ENCODE measurements at places on chromosomes 1 and 21.

DNA sequence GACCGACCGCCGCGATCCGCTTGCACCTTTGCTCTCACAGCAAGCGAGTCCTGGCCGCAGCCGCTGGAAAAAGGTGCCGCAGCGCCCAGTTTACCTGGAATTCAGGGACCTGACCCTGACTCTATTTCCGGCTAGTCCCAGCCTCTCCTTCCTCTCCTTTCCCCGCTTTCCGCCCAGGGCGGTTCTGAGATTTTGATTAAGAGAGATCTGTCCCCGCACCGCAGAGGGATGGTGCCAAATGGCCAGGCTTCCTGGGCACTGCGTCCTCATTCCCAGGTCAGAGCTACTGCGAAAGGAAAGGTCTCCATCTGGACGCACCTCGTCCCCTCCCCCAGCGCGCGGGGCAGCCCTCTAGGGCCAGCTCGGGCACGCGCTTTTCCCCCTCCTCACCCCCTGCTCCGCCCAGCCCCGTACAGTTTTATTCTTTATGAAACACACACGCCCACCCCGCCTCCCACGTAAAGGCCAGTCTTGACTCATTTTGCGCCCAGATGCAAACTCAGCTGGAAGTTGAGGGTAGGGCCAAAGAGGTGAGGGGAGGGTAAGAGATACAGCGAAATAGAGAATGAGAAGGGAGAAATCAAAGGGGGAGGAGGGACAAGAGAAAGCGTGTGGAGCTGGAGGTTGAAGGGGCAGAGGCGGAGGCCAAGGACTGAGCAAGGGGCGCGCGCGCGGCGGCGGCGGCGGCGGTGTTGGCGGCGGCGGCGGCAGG, 411.8 kb upstream of the ESRRG start:
- no peak for DNase-seq

DNA sequence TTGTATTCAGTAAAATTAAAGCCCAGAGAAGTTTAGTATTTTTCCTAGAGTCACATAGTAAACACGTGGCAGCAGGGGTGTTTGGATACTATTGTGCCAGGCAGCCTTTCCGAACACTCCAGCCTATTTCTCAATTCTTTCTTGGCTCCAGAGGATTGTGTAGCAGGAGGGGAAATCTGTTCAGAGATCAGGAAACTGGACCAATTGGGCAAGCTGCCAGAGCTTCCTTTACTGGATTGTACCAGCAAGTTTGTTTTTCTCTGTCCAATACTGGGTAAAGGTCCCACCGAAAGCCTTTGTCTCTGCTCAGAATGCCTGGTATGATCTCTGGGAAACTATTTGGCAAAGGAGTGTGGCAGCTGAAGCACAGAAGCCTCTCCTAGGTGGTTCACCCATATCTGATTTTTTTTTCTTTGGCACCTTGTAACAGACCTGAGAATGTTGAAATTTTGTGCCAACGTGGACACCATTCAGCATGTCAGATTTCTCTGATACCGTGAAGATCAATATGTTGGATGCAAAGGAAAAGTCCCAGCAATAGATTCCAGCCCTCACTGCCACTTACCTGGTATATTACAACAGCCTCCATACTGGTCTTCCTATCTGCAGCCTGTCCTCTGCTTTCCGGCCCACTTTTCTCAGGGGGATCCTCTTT, 126.2 kb downstream of the FGGY start:
- DNase-seq = no peak

- no peak for DNase-seq
These were observed 8.3 kb downstream of the NUCKS1 start for GRCh38 chr1:205741681-205742080.

- DNase-seq = no peak
These were observed 84.4 kb upstream of the HOOK1 start for GRCh38 chr1:59730302-59730701.

DNA sequence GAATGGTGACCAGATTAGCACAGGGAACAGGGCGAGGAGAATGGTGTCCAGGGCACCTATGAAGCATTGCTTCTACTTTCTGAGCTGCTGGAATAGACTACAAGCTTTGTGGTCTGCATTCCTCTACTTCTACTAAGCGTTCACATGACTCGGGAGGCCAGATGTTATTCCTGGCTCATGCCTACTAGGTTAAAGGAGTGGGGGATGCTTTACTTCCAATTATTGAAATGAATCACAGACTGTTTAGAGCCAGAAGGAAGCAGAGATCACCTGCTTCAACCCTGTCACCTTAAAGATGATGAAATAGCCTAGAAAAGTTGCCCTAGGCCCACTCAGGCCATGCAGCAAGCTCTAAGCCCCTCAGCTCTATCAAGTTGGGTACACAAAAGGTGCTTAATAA, 633.5 kb downstream of the KIF26B start:
- DNase-seq = no peak

GRCh38 chr1:119714583-119714982, 2.8 kb downstream of the PHGDH start:
- DNase-seq = no peak

GRCh38 chr1:84148758-84149157, 4.7 kb downstream of the PRKACB start:
- no peak for DNase-seq

GRCh38 chr21:21373969-21374368, 375.8 kb downstream of the NCAM2 start:
- no peak for DNase-seq

GRCh38 chr1:243315893-243316292, 60.1 kb downstream of the SDCCAG8 start:
- no peak for DNase-seq

GRCh38 chr1:169460191-169460833, 25.4 kb downstream of the SLC19A2 start:
- DNase-seq = no peak
